ENCODE measurements at places on chromosomes 1 and 21. TPM values are rescaled to one million over a fixed set of nuclear protein-coding genes. Genes with fewer than 3 reads are reported as not detected.

DNA sequence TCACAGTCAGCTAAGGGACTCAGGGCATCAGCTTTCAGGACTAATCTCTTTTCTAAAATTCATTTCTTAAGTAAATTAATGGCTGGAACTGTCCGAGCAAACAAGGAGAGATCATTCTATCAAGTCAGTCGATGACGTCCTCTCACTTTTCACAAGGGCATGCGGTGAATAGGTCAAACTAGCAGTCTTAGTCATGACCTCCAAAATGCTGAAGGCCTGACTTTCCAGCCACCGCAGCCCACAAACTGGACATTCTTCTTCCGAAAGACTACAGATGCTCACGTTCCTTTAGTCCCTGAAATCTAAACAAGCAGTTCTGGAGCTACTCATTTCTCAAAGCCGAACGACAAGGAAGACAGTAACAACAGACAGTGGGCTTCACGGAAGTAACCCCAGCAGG lies 127.9 kb downstream of the TIAM1 start:
- no peak for DNase-seq

DNA sequence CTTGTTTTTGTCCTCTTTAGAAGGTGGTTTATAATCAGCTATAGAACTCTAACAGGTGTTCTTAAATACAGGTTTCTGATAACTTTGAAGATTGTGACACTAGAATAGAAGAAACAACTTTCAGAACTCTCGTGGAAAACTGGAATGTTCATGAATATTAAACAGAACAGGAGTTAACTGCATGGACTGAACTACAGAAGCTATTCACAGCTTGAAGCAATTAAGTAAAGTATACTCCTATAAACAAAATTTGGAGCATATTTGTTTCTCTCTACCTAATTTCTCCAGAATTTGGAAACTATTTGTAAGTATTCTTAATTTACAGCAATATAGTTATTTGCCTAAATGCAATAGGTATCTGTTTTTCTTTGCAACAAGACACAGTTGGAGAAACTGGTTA lies 824.8 kb downstream of the ADGRL2 start:
- DNase-seq, result no peak

DNA sequence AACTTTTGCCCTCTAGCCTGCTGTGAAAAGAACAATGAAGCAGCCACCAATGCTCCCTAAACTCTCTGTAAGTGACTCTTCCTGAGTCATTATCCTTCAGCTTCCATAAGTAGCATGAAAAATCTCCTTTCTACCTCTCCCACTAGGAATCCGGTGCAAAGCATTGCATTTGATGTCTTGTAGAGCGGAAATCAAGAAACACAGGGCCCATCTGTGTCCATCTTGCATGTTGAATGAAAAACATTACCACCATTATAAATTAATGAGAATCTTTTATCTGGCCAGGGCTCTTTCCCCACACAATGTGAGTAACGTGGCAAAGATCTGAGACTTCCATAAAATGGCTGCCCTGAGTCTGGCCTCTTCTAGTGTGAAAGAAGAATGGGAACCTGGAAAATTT lies 324.4 kb downstream of the ADGRL2 start:
- no peak for DNase-seq

Gene ARHGAP29
- 16.2 TPM for polyA plus RNA-seq

Gene PRMT6
- polyA plus RNA-seq, result not detected

Gene GJA5
- not detected for polyA plus RNA-seq

DNA sequence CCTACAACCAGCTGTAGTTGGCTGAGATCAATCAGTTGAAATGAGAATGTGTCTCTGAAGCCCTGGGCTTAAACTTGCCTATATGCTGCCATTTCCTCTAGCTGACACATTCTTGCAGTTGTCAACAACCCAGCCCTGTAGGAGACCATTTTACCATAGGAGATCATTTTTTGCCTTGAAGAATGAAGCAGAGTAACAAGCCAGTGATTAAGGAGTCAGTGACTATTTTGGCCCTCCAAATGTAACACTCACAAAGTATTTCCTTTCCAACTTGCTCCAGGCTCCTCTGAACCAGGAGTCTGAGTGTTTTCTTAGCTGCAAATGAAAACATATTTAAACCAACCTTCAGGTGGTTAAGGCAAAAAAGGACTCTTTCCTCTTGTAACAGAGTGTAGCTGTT lies 183.5 kb downstream of the ZZZ3 start:
- DNase-seq, result no peak

DNA sequence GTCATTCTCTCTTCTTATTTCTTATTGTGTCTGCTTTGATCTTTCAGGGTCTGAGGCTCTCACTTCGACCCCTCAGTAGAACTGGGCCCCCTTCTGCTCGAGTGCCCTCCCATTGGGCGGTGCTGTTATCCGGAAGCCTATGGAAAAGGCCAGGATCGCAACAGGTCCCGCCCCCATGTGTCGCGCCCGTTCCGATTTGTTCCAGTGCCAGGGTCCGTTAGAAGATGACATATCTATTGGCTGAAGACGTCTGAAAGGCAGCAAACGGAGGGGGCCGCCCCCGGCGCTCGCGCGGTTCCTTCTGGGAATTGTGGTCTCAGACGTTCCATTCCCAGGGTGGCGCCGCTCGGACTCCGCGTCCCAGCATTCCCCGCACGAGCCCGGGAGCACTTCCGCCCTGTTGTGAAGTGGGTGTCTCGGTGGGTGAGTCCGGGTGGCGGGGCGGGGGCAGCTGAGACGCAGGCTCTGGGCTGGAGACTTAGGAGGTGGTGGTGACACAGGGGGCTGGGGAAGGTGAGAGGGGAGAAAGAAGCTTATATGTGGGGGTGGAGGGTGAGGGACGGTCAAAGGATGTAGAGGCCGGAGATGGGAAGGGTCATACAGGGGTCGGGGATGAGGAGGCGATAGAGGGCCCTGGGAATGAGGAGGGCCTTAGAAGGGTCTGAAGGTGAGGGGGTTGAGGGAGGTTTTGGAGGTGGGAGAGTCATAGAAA lies at the start of gene ZSCAN20:
Gene ZSCAN20, plus strand, starts transcription at position 377 of the 712 bp plus-strand sequence. CDS start 6,644 bp downstream, outside the sequence.
- DNase-seq, result peak; percentile 95

DNA sequence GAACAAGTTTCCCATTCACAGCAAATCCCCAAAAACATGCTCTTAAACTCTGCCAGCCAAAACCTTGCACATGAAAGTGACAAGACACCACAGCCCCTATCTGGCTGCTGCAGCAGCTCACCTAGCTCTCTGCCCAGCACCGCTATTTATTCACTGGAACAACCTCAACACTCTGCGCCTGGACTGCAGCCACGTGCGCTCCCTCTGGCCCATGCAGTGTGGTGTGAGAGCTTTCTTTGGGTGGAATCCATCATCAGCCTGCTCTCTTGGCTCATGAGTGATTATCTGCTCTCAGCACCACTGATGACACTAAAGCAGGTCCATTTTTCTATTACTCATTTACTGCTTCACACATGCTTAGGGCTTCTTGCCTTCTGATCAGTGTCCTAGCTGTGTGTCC lies 11.4 kb downstream of the KCNJ6 start:
- DNase-seq, result no peak

DNA sequence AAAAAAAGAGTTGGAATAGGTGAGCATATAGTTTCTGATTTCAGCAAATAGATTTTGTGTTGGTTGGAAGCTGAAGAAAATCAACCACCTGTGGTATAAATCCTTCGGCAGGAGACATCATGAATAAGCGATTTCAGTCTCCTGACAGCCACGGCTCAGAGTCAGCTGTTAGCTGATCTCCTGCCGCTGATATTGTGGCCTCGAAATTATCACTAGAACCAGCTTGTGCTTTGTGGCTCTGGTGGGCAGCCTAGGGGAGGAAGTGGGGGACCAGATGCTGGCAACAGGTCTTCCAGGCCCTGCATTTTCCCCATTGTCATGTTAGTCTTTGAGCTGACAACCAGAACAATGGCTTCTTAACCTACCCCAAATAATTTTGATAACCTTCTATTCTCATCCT lies 842 bp upstream of the GCSAML start:
- no peak for DNase-seq

Gene SLC2A5
- polyA plus RNA-seq, result 0.12 TPM

Gene TNFSF4
- 0.06 TPM for polyA plus RNA-seq

DNA sequence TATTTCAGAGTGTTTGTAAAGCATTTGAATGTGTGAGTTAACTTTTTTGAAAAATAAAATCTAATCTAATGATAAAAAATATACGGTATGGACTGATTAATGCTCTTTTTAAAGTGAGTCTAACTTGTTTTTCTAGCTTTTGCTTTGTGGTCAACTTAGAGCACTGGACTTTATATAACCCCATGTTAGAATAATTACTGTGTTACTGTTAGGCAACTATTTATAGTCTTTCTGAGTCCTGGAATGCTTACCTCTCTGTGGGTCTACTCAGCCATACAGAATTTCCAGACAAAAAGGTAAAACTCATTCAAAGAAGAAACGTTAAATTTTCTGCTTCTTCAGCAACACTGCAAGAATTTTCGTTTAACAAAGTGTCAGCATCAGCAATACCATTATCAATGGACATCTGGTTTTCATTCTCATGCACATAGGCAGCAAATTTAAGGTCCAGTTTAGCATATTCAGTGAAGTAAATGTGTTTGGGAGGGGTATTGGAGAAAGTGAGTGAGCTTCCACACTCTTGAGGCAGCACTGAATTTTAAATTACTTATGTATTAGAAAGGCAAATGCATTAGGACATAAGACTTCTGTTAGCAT lies 664.7 kb upstream of the NEGR1 start:
- no peak for DNase-seq

Gene GCSAML
- polyA plus RNA-seq, result not detected

DNA sequence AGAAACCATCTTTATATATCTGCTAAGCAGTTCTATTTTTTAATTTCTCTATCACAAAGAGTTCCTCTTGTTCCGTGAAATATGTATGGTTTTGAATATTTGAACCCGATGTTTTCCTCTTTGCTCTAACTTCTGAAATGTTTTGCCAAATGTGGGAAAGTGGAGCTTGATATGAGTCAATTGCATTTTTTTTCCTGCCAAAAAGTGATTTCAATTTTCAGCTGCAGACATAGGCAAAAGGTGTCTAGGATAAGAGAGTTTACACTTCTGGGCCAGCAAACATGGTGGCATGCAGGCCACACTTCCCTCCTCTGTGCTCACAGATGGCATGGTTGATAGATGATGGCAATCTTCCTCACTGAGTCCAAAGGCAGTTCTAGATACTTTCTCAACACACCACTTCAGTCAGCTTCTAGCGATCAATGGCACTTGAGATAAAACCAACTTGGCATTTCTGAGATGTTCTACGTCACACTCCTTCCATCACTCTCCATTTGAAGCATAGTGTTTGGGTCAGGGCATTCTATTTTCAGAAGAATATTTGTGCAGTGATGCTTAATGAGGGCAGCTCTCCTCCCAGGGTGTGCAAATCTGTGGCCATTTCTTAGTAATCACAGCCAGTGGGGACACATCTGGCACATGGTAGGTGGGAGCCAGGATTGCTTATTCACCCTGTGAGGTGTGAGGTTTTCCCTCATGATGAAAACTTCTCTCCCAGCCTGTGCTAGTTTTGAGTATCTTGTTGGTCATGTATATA lies 54.4 kb upstream of the SCAF4 start:
- no peak for DNase-seq

GRCh38 chr1:151986501-151987190 lies 7.0 kb downstream of the S100A10 start:
- DNase-seq, result no peak

DNA sequence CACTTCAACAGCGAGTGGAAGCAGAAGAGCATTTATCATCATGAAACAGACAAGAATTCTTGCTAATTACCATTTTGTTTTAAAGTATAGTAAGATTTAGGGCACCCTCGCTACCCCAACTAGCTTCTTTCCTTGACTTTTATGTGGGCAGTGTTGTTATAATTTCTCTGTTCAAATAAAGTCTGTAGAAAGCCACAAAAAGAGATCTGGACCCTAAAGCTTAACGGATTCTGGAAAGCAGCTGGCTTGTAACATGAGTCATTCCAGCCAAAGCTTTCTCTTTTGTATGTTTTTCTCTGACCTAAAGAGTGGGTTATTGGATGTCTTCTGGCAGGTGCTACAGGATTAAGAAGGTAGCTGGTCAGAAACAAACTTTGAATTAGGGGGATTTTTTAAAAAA lies 37.4 kb downstream of the RUNX1 start:
- no peak for DNase-seq

- no peak for DNase-seq
These were observed 105.4 kb downstream of the SPSB1 start for GRCh38 chr1:9397997-9398526.

GRCh38 chr1:109873278-109874175 lies 37.1 kb upstream of the CSF1 start:
- DNase-seq, result no peak

DNA sequence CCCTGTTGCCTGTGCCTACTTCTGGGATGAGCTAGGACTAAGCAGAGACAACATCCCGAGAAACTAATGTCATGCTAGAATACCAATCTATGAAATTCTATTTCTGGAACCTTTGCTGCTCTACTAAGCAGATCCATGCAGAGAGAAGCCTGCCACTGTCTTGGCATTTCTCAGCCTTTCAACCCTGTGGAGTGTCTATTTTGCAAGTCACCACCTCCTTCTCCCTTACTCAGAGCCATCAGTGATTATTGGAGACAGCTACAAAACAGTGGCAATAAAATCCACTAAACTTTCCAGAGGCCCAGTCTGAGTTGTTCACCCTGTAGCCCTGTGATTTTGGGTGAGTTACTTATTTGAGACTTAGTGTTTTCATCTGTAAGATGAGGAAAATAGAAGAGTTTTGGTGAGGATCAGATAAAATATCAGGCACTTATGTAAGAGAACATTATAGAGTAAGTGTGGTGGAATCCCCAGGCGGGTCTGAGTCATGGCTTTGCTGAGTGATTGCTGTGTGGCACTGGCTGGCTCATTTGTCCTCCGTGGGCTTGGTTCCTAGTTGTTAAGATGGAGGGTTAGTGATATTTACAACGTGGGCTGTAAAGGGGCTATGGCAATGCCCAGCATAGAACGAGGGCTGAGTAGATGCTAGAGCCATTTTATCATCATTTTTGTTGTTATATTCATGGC lies 61.1 kb downstream of the FMN2 start:
- DNase-seq, result no peak

Gene PCSK9
- 2.7 TPM for polyA plus RNA-seq

DNA sequence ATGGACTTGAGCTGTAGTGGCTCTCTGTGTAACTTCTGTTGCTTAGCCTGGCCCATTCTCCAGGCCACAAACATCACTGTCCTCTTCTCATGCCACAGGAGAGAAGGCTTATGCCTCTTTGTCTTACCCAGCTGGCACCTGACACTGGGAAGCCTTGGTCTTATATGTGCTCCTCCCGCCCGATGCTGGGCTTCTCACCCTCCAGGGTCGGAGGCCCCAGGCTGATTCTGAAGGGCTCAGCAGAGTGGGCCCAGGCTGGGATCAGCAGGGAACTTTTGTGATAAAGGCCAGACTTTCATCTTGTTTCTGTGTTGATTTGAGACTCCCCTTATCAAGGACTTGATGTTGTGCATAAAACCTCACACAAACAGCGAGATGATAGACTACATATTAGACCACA lies 29.8 kb downstream of the TRPM2 start:
- no peak for DNase-seq

Gene XCL2
- polyA plus RNA-seq, result not detected

Gene QSOX1
- polyA plus RNA-seq, result 41.5 TPM

- DNase-seq, result no peak
These were observed 75.0 kb downstream of the C4BPA start for GRCh38 chr1:207179036-207179435.

DNA sequence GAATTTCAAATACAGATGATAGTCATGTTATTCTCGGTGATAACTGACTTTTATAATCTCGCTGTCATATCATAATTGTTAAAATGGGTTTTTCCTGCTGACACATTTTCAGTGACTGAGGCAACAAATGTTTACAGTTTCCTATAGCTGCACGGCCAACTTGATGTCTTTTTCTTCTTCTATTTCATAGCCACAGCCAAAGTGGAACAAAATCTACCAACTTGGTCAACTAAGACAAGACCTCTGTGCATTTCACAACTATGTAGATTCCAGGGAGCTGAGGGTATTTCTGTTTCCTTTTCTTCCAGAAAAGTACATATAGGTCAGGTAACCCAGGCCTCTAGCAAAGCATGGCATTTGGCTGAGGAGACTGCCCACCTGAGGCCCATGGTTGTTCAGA lies 10.4 kb upstream of the AHCYL1 start:
- no peak for DNase-seq

Data from A549 (cell line).